ENCODE measurements at places on chromosomes 6 and 20. TPM values are rescaled to one million over a fixed set of nuclear protein-coding genes. Genes with fewer than 3 reads are reported as not detected.

MYBL2 gene
- not detected for polyA plus RNA-seq

ZBP1 gene
- polyA plus RNA-seq, result 0.07 TPM

PARD6B gene
- polyA plus RNA-seq, result 0.27 TPM

RAET1L gene
- 0.06 TPM for polyA plus RNA-seq

STX11 gene
- polyA plus RNA-seq, result 4.6 TPM

COL21A1 gene
- 0.27 TPM for polyA plus RNA-seq

LTB gene
- 0.08 TPM for polyA plus RNA-seq

DNMT3B gene
- 0.14 TPM for polyA plus RNA-seq

IMPG1 gene
- polyA plus RNA-seq, result not detected

MCUR1 gene
- polyA plus RNA-seq, result 18.0 TPM

NOX3 gene
- polyA plus RNA-seq, result not detected

PRDM1 gene
- polyA plus RNA-seq, result 0.72 TPM

CST3 gene
- polyA plus RNA-seq, result 415 TPM

POLR1H gene
- 32.9 TPM for polyA plus RNA-seq

SIRPD gene
- not detected for polyA plus RNA-seq

COL11A2 gene
- polyA plus RNA-seq, result 0.61 TPM

FRK gene
- 1.3 TPM for polyA plus RNA-seq

ALDH5A1 gene
- polyA plus RNA-seq, result 3.5 TPM

SLC13A3 gene
- polyA plus RNA-seq, result 0.04 TPM

TBC1D20 gene
- 21.1 TPM for polyA plus RNA-seq

THBD gene
- polyA plus RNA-seq, result 10.8 TPM

PNLDC1 gene
- 0.25 TPM for polyA plus RNA-seq

VSX1 gene
- 0.04 TPM for polyA plus RNA-seq

C20orf144 gene
- polyA plus RNA-seq, result 0.08 TPM

PHF10 gene
- polyA plus RNA-seq, result 20.2 TPM

FOXQ1 gene
- polyA plus RNA-seq, result 0.01 TPM

DNAH8 gene
- not detected for polyA plus RNA-seq

NNAT gene
- 2.0 TPM for polyA plus RNA-seq

ARG1 gene
- 0.08 TPM for polyA plus RNA-seq

WFDC5 gene
- not detected for polyA plus RNA-seq

CTAGE9 gene
- not detected for polyA plus RNA-seq

PDYN gene
- polyA plus RNA-seq, result not detected

RUNX2 gene
- polyA plus RNA-seq, result 0.21 TPM

SLC4A11 gene
- 0.23 TPM for polyA plus RNA-seq

ERVFRD-1 gene
- polyA plus RNA-seq, result not detected

KIAA0408 gene
- polyA plus RNA-seq, result 24.6 TPM

ULBP1 gene
- 0.10 TPM for polyA plus RNA-seq

SLC22A16 gene
- polyA plus RNA-seq, result 0.03 TPM

HTR1E gene
- not detected for polyA plus RNA-seq

IP6K3 gene
- 175 TPM for polyA plus RNA-seq

DDX27 gene
- 30.5 TPM for polyA plus RNA-seq

TRIM15 gene
- polyA plus RNA-seq, result 0.01 TPM

C6orf15 gene
- polyA plus RNA-seq, result not detected

CGAS gene
- 0.36 TPM for polyA plus RNA-seq
